ENCODE measurements at places on chromosomes 1 and 21. TPM values are rescaled to one million over a fixed set of nuclear protein-coding genes. Genes with fewer than 3 reads are reported as not detected.
A peak's percentile ranks its signal among the peaks of the same experiment; 100 is the strongest.

The CD164L2 gene
- polyA plus RNA-seq, result not detected

The LIN28A gene
- not detected for polyA plus RNA-seq

The ACKR1 gene
- polyA plus RNA-seq, result not detected

The FLG2 gene
- 0.18 TPM for polyA plus RNA-seq

DNA sequence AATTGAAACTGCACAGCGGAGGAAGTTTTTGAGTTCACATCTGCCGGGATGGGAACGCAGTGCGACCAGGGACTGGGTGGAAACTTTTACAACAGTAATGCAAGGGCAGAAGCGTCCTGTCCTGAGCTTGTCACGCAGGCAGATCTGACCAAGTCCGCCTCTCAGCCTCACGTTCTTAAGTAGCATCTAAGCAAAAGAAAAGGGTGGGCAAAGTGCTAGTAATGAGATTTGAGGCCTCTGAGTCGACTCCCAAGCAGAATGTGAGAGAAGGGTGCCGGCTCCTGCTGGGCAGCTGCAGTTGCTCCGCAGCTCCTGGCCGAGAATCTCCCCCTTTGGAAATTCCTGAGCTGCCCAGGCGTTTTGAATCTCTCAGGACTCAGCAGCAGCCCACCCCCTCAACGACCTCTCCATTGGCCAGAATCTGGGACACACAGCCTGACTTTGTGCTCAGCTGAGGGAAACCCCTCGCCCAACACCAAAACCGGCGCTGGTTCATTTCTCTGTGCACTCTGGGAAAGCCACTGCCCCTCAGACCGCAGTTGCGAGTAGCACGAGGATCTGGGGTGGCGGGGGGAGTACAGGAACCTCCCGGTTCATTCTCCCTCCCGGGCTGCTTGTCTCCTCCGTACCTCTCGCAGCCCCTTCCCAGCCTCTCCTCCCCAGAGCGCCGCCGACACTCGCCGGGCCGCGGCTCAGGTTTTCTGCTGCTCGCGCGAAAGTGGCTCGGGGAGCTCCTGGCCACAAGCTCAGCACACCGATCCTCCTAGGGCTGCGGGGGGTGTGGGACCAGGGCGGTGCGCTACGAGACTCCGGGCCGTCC, 913 bp upstream of the S1PR1 start:
- DNase-seq, result peak; percentile 68

DNA sequence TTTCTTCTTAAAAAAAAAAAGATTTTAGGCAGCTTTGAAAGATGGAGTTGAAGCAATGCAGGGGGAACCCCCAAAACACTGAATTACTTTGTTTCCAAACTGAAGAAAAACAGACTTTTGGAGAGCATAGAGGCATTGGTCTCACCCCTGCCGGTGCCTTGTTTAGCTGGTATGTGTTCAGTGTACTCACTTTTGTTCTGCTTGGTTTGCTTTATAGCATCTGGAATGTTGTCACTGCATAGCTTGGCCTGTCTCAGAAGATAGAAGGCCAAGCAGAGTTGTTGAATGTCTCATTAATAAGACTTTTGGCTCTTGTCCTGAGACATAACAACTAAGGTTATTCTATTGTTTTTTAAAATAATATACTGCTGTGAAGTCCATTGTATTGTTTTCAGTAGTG, 6.9 kb downstream of the THRAP3 start:
- no peak for DNase-seq

GRCh38 chr1:54577612-54578011, 29.6 kb downstream of the ACOT11 start:
- DNase-seq, result no peak

DNA sequence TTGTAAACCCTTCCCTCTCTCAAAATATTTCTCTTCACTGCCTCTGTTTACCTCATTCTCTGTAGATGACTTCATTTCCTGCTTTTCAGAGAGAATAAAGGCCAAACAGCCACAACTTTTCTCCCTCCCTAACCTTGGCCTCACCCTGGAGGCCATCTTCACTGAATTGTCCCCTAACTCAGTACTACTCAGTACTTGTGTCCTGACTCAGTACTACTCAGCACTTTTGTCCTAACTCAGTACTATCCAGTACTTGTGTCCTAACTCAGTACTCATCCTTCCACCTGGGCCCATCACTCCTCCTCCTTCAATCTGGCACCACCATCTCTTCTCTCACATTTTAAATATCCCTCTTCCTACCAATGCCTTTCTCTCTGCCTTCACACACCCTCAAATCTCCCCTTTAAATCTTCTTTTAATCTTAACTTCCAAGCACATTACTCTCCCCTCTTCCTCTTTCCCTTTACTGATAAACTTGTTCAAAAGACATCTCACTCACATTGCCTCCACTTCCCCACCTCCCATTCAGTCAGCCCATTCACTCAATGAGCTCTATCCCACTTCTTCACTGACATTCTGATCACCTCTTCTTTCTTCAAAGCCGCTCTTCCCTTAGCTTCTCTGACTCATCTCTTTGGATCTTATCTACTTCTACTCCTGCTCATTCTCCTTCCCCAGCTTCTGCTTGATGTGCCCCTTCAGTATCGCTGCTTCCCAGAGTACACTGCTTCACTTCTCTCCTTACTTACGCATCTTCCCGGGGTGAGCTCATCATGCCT, 121.4 kb downstream of the RNF220 start:
- no peak for DNase-seq

GRCh38 chr1:238465449-238465848, 574.7 kb upstream of the ZP4 start:
- no peak for DNase-seq

DNA sequence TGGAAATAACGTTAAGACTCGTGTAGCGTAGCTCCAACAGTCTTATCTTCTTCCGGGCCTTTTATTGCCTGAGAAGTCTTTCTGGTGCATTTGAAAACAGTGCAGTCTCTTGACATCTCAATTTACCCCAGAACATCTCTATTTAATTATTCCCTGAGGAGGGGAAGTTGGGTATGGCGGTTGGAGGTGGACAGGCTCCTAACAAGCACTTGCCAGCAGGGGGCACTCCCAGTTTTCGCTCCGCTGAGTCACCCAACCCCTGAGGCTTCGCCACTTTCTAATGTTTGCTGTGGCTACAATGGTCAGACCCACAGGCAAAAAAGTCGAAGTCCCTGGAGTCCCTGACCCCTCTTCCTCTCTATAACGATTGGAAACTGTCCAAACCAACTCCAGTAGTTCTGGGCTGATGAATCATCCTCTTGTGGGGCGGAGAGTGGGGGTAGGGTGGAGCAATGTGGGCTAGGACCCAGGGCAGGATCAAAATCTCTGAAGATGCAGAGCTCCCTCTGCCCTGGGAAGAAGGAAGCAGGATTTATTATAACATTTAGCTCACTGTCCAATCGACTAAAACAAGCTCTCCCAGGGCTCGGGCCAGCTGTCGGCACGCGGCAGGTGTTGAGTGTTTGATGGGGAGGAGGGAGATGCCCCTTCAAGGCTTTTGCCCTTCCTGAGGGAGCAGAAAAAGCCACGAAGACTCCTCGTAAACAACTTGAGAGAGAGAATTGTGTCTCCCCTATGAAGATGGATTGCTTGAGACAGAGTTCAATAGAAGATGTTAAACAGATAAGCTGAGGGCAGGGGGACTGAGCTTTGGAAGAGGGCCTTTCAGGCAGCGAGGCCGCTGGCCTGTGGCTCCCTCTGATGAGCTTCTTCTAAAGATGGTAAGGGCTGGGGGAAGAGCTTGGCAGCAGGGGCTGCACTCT, 85.7 kb downstream of the BRINP2 start:
- DNase-seq, result no peak

DNA sequence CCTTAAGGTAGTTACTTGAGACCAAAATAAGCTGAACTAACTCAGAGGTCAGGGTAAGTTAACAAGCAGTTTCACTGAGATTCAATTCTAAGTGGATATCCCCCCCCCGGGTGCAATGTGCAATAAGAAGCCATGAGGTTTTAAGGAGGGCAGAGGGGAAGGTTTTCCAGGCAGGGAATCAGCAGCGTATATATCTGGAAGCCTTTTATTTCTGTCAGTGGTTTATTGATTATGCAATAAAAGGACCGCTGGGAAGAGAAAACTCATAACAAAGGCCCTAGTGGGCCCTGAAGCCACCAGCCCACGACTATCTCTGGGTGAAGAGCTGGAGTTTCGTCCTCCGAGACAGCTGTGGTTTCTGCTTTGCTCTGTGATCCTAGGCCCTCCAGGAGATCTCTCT, 53.1 kb upstream of the CTPS1 start:
- no peak for DNase-seq

- DNase-seq, result no peak
These were observed 146.2 kb downstream of the KCNT2 start for GRCh38 chr1:196462086-196462485.

- DNase-seq, result no peak
These were observed 115.6 kb upstream of the KAZN start for GRCh38 chr1:14482784-14483450.

- DNase-seq, result no peak
These were observed 18.0 kb upstream of the COX20 start for GRCh38 chr1:244817415-244817894.

GRCh38 chr1:13710086-13710485, 10.1 kb downstream of the PRDM2 start:
- DNase-seq, result no peak

GRCh38 chr1:64653466-64653865, 91.4 kb upstream of the RAVER2 start:
- DNase-seq, result no peak

DNA sequence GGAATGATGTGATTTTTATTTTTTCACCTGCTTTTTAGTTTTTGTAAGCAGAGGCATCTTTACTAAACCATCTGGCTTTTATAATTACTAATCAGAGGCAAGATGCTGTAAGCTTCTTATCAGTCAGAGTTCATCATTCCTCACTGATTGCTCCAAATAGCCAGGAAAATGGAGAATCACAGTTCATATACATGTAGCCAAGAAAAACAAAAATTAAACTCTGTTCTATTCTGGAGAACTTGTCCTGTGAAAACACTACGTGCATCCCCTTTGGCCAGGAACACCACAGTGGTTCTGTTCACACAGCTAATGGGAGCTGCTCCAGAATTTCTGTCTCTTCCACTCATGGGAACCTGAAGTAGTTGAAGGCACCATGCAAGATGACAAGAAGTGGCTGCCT, 725.5 kb upstream of the CHRM3 start:
- DNase-seq, result no peak

DNA sequence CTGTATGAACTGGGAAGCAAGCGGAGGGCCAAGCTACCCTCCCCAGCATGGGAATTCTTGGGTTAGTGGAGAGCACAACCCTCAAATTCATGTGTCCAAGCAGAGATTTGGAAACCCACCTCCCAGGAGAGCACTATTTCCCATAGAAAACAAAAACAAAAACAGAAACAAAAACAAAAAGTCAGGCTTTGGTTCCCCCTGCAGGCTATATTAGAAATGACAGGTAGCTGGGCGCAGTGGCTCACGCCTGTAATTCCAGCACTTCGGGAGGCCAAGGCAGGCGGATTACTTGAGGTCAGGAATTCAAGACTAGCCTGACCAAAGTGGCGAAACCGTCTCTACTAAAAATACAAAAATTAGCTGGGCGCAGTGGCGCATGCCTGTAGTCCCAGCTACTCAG, 10.8 kb downstream of the MINDY1 start:
- peak; percentile 29 for DNase-seq
